ENCODE measurements at places on chromosomes 12 and 14.

DNA sequence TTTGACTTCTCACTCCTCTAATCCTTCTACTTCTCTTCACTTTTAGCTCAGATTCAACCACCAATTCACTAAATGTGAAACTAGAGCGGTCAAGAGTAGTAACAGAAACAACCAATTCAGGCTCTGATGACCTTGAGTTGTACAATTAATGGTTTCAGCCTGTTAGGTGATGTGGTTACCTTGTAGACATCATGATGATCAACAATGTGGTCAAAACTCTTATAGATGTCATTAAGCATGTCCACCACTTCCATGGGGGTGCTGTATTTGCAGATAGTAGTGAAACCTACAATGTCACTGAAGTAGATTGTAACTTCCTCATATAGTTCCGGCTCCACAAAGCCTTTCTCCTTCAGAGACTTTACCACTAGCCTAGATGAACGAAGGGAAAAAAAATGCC is 54.1 kb upstream of the PLBD1 start:
- peak; percentile 76 for DNase-seq

- no peak for DNase-seq
Measured at GRCh38 chr12:60834806-60835205, 1239.0 kb downstream of the SLC16A7 start.

DNA sequence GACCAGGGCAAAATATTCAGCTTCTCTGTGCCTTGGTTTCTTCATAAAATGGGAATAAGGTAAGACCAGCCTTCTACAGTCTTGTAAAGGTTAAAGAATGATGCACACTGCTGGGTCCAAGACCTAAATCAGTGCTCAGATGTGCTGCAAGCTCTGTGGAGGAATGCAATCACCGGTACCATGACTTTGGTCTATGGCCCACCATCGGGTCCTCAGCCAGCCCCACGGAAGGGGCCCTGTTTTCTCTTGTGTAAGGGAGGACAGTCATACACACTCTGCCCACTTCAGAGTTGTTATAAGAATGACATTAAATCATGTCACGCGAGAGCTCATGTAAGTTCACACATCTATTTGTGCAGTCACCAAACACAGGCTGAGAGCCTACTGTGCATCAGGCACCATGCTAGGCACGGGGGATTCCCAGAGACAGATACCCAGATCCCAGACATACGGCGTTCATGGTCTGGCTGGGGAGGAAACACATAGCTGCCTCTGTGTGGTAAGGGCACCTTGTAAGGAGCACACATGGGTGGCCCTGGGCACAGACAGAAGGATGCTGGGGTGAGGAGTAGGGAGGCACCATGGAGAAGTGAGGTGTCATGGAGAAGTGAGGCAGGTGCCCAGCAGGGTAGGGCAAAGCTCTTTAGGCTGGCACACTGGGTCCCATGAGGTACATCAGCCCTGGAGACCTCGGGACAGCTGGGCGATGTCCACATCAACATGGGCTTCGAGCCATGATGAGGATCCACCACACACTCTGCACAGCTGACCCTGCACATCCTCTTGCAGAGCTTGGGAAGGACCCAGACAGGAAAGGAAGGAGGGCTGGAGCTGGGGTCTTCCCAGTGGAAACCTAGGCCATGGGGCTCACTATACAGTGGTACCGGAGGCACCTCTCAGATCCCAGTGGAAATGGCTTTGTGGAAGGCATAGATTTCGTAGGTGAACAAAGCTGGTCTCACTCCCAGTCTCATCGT is 190.4 kb upstream of the DIO3 start:
- no peak for DNase-seq

- no peak for DNase-seq
Measured at GRCh38 chr12:84572196-84572595, 340.4 kb downstream of the SLC6A15 start.

- peak; percentile 87 for DNase-seq
Measured at GRCh38 chr12:6946033-6946919, 2.5 kb downstream of the C12orf57 start.

DNA sequence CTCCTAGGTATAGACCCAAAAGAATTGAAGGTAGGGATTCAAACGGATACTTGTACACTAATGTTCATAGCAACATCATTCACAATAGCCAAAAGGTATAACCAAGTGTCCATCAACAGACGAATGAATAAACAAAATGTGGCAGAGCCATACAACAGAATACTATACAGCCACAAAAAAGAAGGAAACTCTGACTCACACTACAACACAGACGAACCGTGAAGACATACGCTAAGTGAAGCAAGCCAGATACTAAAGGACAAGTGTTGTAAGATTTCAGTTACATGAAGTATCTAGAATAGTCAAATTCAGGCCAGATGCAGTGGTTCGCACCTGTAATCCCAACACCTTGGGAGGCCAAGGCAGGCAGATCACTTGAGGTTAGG is 19.1 kb downstream of the CAMKK2 start:
- no peak for DNase-seq

DNA sequence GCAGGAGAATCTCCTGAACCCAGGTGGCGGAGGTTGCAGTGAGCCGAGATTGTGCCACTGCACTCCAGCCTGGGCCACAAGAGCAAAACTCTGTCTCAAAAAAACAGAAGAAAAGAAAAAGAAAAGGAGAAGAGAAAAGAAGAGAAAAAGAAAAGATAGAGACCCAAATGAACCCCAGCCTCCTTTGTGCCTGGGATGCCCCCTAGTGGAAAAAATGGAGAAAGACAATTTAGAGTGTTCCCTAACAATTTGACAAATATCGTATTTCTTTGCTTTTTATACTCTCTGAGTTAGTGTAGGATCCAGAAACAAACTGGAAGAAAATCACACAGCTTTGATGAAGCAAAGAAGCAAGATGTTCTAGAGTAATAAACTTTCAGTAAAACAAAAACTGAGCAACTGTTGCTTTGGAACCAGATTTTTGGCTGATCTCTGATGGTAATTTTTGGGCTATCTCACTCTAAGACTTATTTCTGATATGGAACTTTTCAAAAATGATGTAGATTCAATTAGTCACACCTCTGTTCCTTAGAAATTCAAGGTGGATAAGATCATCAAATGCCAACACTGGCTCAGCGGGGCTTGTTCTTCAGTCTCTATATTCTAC is 18.6 kb upstream of the PRKAB1 start:
- no peak for DNase-seq

DNA sequence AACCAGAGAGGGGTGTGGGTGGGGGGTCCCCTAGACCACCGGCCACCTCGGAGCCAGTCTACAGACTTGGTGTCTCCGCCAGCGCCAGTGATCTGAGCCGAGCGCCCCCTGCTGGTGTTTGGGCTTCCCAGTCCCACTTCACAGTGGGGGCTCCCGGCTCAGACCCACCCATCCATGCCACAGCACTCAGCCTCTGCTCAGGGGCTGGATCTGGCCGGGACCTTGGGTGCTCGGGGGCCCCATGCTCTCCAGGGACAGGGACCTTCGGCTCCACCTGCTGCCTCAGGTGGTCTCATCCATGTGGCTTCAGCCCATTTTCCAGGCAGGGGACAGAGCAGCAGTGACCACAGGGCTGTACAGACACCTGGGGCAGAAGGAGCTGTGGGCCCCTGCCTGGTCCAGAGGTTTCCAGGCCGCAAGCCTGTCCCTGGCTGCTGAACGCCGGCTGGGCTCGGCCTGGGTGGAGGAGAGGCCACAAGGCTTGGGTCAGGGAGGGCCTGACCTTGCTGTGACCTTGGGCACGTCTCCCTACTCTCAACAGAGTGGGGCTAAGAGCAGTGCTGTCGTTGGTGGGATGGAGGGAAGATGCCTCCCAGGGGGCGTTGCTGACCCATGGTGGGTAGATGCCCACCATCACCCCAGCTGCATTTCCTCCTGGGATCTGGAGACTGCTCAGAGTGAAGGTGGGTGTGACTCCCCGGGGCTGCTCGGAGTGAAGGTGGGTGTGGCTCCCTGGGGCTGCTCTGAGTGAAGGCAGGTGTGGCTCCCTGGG is 86.3 kb downstream of the KIF26A start:
- DNase-seq, result no peak

- no peak for DNase-seq
Measured at GRCh38 chr14:45156067-45156466, 20.3 kb downstream of the FANCM start.

GRCh38 chr14:68337279-68337678 is 455.6 kb downstream of the ZFP36L1 start:
- no peak for DNase-seq

GRCh38 chr12:64670019-64670418 is 59.7 kb downstream of the RASSF3 start:
- DNase-seq, result no peak

DNA sequence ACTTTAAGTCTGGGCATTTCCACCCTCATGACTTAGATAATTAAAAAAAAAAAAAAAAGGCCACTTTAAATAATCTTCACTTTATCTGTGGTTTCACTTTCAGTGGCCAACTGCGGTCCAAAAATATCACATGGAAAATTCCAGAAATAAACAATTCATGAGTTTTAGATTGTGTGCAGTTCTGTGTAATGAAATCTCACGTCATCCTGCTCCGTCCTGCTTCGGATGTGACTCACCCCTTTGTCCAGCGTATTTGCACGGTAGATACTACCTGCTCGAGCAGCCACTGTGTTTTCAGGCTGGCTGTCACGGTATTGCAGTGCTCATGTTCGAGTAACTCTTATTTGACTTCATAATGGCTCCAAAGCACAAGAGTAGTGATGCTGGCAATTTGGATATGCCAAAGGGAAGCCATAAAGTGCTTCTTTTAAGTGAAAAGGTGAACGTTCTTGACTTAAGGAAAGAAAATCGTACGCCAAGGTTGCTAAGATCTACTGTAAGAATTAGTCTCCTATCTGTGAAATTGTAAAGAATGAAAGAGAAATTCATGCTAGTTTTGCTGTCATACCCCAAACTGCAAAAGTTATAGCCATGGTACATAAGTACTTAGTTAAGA is 2.4 kb downstream of the E2F7 start:
- peak; percentile 42 for DNase-seq

DNA sequence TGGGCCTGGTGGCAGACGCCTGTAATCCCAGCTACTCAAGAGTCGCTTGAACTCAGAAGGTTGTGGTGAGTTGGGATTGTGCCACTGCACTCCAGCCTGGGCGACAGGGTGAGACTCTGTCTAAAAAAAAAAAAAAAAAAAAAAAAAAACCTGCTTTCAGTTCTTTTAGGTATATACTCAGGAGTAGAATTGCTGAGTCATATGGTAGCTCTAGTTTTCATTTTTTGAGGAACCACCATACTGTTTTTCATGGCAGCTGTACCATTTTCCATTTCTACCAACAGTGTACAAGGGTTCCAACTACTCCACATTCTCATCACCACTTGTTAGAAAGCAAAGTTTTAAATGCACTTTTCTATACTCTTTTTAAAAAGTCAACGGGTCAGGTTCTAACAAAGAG is 119.8 kb downstream of the DPF3 start:
- DNase-seq, result no peak

GRCh38 chr12:111181143-111181726 is 187.7 kb downstream of the PHETA1 start:
- no peak for DNase-seq

DNA sequence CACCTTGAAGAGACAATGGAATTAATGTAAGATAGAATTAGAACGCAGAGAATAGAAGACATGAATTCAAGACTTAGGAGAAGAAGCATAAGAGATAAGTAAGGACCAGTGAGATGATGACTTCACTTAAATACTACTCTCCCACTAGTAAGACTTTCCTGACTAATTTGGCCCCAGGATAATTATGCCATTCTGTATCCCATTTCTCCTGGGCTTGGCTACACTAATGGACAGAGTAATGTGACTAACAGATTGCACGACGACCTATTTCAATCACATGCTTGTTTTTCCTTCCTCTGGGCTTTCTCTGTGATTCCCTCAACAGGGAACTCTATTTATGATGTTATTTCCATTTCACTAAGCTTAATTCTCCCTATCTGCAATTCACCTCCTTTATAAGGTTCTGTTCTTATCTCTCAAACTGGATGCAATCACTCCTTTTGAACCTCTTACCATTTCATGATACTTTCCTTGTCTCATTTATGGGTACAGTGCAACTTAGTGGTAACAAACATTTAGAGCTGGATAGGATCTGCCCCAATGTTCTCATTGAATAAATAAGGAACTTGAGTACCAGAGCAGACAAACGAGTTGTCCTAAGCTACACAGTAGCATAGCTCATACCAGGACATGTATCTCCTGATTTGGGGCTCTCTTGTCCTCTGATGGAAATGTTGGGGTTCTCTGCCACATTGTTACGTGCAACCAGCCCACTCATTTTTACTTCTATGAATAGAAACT is 102.7 kb downstream of the BTG1 start:
- DNase-seq, result no peak

GRCh38 chr12:112514926-112515642 is 96.3 kb downstream of the PTPN11 start:
- no peak for DNase-seq

- no peak for DNase-seq
Measured at GRCh38 chr14:24177041-24177825, 5.4 kb downstream of the REC8 start.

DNA sequence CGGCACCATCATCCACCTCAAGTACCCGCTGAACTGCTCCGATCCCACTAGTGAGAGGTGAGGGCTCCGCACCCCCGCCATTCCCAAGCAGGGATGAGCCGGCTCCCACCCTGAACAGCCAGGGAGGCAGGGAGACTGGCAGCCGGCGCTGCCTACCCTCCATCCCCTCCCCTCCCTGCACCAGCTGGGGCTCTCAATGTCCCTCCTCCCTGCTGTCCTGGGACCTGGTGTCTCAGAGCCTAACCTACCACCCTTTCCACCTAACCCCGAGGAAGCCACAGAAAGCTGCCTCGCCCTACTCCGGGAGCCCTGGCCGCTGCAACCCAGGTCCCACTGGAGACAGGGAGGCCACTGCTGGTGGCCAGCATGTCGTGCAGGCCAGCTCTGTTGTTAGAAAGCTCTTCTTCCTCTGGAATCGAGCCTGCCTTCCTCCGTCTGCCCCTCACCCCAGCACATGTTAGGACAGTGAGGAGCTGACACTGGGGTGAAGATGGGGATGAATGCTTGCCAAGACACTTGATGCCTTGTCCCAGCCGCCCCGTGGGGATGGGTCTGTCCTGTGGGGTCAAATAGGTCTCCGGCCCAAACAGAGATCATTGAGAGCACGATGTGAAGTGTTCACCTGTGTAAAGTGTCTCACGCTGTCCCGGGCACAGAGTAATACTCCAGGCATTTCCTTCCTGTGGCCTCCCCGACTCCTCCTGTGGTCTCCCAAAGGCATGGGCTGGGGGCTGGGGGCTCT is 1.1 kb downstream of the PTPN6 start:
- DNase-seq, result no peak

GRCh38 chr14:52068615-52069306 is at the start of gene NID2:
Gene NID2 (minus strand): TSS chr14:52069059. CDS start chr14:52068994, 65 bp downstream.
- DNase-seq, result peak; percentile 12

All from GM06990 (cell line).